Activated CD8-positive, alpha-beta T cell treated with anti-CD3 and anti-CD28 coated beads, Interleukin-2, amount 10 ng/mL, durations not matched to agents 7 days and 5 days (primary cell): ENCODE measurements at places on chromosomes 2 and 18. TPM values are rescaled to one million over a fixed set of nuclear protein-coding genes. Genes with fewer than 3 reads are reported as not detected.

DNA sequence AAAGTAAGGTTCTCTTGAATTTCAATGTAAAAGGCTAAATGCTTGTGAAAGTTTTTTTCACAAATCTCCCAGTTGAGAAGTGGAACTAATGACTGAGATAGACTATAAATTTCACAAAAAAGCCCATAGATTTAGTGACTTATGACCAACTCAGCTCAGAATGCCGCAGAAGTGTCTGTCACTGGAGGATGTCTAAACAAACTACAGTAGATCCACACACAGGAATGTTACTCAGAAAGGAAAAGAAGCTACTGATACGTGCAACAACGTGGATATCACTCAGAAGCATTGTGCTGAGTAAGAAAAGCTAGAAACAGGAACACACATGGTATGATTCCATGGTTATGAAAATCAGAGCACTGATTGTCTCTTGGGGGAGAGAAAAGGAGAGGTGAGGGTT, 151.9 kb downstream of the DOCK10 start:
- DNase-seq: no peak

GRCh38 chr2:223724861-223725260, 112.5 kb downstream of the AP1S3 start:
- DNase-seq: no peak

- DNase-seq: peak; percentile 67
Observed at GRCh38 chr2:219689676-219690628, 62.5 kb downstream of the SLC4A3 start.

- DNase-seq: no peak
Observed at GRCh38 chr2:193590831-193591230, 1396.1 kb upstream of the TMEFF2 start.

CDH19 gene
- total RNA-seq: not detected

DNA sequence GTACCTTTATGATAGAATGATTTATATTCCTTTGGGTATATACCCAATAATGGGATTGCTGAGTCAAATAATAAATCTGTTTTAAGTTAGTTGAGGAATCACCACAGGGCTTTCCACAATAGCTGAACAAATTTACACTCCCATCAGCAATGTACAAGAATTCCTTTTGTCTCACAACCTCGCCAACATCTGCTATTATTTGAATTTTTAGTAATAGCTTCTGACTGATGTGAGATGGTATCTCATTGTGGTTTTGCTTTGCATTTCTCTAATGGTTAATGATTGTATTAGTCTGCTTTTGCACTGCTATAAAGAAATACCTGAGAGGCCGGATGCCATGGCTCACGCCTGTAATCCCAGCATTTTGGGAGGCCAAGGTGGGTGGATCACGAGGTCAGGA, 1387.6 kb upstream of the ACVR2A start:
- DNase-seq: no peak

SLC9A4 gene
- 0.08 TPM for total RNA-seq
